Thoracic aorta (tissue), 2 donors: ENCODE measurements at places on chromosomes 11 and 22. TPM values are rescaled to one million over a fixed set of nuclear protein-coding genes. Genes with fewer than 3 reads are reported as not detected.

The ASCL3 gene
- not detected for total RNA-seq

The ALX4 gene
- not detected for total RNA-seq

The STK33 gene
- total RNA-seq, result 1.3 TPM

The SLC37A2 gene
- 11.6 TPM for total RNA-seq

The PTGDR2 gene
- 0.21 TPM for total RNA-seq

The C11orf16 gene
- not detected for total RNA-seq

The MYBPC3 gene
- total RNA-seq, result not detected

The SLC37A4 gene
- total RNA-seq, result 12.5 TPM

The PRODH gene
- total RNA-seq, result 16.0 TPM

The TBX10 gene
- not detected for total RNA-seq

GRCh38 chr22:20765938-20766337 is 8.0 kb upstream of the SERPIND1 start:
- no peak for DNase-seq

GRCh38 chr11:7611411-7611810 is 61.9 kb downstream of the CYB5R2 start:
- DNase-seq, result no peak

- DNase-seq, result no peak
Measured at GRCh38 chr11:8251616-8252295, 11.9 kb downstream of the LMO1 start.

DNA sequence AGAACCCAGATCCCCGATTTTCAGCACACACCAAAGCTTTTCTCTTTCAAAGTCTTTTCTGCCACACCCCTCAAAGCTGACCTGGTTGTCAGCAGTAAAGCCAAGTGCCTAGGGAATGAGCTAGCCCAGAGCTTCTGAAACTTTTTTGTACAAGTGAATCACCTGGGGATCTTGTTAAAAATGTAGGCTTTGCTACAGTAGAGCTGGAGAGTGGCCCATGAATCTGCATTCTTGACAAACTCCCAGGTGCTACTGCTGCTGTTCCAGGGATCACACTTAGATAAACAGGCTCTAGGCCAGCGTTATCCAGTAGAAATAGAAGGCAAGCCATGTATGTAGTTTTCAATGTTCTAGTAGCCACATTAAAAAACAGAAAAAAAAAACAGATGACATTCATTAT is 21.8 kb upstream of the NAV2 start:
- DNase-seq, result no peak

DNA sequence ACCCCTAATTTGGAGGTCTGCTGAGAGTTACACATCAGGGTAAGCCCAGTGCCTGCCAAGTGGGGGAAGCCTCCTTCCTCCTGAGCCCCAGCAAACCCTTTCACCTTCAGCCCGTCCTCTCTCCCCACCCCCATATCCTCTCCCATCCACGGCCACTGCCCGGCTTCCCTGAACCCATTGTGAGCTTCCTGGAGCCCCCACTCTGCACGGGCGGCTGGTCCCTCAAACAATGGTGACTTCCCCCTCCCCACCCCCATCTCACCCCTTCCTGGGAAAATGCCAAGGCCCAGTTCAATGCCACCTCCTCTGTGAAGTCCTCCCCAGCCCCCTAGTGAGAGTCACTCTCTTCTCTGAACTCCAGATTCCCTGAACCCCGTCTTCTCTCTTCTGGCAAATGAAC is 17.9 kb downstream of the DNAL4 start:
- DNase-seq, result no peak

DNA sequence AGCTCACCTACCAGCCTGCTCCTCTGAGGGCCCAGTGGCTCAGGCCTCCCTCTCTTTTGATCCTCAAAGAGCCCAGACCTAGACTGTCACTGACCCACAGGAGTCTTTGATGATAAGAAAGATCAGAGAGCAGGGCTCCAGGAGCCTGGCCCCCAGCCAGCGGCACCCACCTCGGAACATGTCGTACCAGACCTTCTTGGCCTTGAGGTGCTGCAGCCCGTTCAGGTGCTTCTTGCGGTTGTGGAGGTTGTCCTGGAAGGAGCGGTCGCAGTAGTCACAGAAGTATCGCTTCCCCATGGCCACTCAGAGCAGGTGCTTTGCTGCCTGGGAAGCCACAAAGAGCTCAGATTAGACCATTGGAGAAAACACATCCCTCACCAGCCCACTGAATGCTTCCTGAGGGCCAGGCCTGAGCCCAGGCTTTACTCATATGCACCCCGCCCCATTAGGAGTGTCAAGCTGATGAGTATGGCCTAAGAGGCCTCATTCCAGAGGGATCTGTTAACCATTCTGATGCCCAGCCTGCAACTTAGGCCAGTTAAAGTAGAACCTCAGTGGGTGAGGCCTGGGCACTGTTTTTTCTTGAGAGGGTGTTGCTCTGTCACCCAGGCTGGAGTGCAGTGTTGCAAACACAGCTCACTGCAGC is 18.4 kb downstream of the ZMAT5 start:
- DNase-seq, result no peak

DNA sequence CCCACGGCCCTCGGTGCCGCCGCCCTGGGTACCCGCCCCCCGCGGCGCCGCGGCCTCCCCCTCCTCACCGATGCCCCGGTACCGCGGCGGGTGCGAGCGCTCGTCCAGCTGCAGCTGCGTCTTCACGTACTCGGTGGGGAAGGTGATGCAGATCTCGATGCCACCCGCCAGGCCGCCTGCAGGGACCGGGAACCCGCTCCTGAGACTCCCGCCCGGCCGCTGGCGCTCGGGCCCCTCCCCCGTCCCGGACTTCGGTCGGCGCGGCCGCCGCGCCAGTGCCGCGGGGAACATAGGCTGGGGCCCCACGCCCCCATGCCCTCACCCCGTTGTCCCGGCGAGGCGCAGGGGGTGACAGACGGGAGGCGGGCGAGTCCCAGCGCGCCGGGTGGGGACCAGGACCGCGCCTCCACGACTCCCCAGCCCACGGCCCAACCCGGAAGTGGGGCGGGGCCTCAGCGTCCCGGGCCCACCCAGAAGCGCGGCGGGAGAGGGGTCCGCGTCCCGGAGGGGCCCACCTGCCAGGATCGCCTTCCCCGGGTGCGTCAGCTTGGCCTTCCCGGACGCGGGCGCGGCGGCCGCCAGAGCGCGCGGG is 375 bp downstream of the SLC25A1 start:
- no peak for DNase-seq

DNA sequence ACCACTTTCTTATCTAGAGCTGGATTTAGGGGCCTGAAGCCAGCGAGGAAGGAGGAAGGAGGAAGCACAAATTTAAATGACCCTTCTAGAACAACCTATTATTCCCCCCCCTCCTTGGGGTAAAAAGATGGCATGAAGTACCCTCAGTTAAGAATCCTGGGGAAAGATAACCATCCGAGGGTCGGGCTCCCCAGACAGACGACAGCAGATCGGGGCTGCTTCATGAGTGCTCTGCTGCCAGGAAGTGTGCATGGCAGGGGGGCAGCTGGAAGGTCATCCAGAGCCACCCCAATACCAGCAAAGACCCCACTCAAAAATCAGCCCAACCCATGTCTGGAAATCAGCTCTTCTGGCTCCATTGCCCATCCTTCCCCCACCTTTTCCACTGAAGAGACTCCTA is 207.5 kb downstream of the CTTN start:
- no peak for DNase-seq

DNA sequence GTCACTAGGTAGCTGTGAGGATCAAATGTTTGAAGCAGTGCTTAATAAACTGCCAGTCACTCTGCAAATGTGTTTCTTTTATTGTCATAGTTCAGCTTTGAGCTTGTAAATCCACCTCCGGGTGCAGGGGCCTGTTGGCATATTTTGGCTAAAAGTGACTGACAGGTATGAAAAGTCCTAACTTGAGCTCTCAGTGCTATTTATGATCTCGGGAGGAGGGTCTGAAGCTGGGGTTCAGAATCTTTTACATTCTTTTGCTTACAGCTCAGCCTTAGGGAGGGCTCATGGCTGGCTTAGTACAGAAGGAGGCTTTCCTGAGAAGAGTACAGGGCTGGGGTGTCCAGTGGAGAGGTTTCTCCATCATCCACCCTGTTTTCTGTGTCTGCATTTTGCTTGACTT is 1.5 kb downstream of the ASPHD2 start:
- no peak for DNase-seq

GRCh38 chr11:82692981-82693380 is 40.7 kb downstream of the FAM181B start:
- no peak for DNase-seq

GRCh38 chr22:49099496-49100124 is 728.1 kb downstream of the BRD1 start:
- peak; percentile 53 for DNase-seq

GRCh38 chr11:111733611-111734088 is 32.5 kb downstream of the PPP2R1B start:
- DNase-seq, result no peak
